Osteocyte (in vitro differentiated cells): ENCODE measurements at places on chromosomes 3 and 15.

- H3K27ac ChIP-seq, result no peak overlapping the region
- H3K27me3 ChIP-seq, result peaks cover 10% of the 10 kb centered on the region
- H3K4me1 ChIP-seq, result no peaks in the 10 kb centered on the region
- H3K36me3 ChIP-seq, result no peaks in the 10 kb centered on the region
- no peak overlapping the region for H3K4me3 ChIP-seq
- no peak for DNase-seq
Measured at GRCh38 chr3:14907043-14907966, 40.1 kb upstream of the NR2C2 start.

GRCh38 chr15:31023841-31024240, 32.4 kb upstream of the MTMR10 start:
- H3K4me3 ChIP-seq, result no peak overlapping the region
- H3K36me3 ChIP-seq, result no peaks in the 10 kb centered on the region
- peaks cover 28% of the 10 kb centered on the region for H3K4me1 ChIP-seq
- no peak overlapping the region for H3K27ac ChIP-seq
- DNase-seq, result no peak
- H3K27me3 ChIP-seq, result no peaks in the 10 kb centered on the region

DNA sequence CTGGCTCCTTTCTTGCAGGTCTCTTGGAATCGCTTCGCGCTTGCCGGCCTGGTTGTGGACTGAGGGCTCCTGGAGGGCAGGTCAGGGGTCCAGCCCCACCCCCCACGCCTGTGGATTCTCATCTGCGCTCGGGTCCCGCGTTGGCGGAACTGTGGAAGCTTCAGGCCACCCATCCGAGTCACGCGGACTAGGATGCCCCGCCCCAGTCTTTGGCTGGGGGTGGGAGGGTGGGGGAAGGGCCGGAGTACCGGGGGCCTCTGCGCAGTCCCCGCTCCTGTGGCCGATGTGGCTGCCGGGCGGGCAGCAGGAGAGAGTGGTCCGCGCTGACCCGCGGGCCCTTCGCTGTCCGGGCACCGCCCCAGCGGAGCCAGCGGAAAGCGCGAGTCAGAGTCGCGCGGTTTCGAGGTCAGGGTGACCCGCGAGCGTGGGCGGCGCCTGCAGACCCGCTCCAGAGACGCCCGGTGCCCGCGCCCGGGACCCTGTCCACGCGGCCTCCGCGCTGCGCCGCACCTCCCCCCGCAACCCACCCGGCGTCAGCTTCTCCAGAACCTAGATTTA, 114.2 kb downstream of the KLF13 start:
- peak overlapping the region; percentile 52 for H3K4me3 ChIP-seq
- peak; percentile 83 for DNase-seq
- no peaks in the 10 kb centered on the region for H3K27me3 ChIP-seq
- H3K4me1 ChIP-seq, result peaks cover 28% of the 10 kb centered on the region
- H3K36me3 ChIP-seq, result no peaks in the 10 kb centered on the region

DNA sequence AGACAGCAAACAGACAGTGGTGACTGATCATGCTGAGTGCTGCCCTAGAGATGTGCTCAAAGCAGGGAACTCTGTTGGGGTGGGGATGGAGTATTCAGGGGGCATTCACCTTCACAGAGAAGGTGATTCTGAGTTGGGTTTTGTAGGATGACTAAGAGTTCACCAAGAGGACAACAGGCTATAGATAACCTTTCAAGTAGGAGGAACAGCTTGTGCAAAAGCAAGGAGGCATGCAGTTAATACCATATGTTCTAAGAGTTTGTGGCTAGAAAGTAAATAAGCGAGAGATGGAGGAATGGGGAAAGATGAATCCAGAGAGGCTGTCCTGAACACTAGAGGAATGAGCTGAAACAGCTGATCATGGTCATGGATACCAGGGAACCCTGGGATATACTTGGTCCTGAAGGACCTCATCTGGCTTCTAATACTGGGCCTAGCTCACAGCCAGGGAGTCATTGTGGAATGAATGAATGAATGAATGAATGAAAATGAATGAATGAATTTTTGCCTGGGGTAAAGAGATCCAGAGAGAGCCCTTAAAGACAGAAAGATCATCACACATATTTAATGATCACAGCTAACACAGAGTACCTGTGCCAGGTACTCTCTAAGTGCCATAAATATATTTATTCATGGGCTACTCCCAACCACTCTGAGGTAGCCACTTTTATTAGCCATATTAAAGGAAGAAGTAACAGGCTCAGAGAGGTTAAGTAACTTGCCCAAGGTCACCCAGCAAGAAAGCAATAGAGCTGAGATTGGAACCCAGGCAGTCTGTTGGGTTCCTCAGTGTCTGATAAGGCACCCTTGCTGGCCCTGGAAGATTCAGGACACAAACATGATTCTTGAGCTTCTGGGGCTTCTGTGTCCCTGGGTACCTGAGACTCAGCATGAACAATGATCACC, 22.0 kb downstream of the SMAD6 start:
- peaks cover 83% of the 10 kb centered on the region for H3K4me1 ChIP-seq
- H3K4me3 ChIP-seq, result no peak overlapping the region
- no peak for DNase-seq
- peaks cover 9% of the 10 kb centered on the region for H3K36me3 ChIP-seq

- H3K27ac ChIP-seq, result no peak overlapping the region
- no peaks in the 10 kb centered on the region for H3K27me3 ChIP-seq
- H3K36me3 ChIP-seq, result no peaks in the 10 kb centered on the region
- no peak overlapping the region for H3K4me3 ChIP-seq
Measured at GRCh38 chr3:157388976-157389375, 47.7 kb upstream of the PTX3 start.
